ENCODE measurements at places on chromosomes 3 and 15.
A peak's percentile ranks its signal among the peaks of the same experiment; 100 is the strongest.

DNA sequence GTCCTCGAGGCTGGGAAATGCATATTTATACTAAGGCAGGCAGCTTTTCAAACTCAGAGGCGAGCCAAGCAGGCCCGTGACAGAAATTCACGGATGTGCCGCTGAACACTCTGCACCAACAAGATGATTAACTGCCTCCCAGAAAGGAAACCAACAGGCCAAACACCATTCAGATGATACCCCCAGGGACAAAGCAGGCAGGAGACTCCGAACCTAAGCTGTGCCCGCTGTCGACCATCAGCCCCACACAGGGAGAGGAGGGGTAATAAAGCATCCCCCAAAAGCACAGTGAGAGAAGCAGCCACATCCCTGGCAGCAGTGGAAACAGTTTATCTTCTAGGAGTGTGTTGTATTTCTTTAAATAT, 31.8 kb downstream of the ADAMTS17 start:
- no peak for DNase-seq

DNA sequence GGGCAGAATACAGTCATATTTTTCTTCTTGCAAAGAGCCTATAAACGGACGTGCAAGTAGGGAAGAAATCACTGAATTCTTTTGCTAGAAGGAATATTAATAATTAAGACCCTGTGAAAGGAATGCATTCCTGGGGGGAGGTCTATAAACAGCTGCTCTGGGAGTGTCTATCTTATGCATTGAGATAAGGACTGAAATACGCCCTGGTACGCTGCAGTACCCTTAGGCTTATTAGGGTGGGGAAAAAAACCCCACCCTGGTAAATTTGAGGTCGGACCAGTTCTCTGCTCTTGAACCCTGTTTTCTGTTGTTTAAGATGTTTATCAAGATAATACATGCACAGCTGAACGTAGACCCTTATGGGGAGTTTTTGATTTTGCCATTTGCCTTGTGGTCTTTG, 100.0 kb upstream of the KBTBD8 start:
- DNase-seq, result no peak

- DNase-seq, result no peak
Measured at GRCh38 chr3:42005401-42005800, 43.5 kb upstream of the ULK4 start.

DNA sequence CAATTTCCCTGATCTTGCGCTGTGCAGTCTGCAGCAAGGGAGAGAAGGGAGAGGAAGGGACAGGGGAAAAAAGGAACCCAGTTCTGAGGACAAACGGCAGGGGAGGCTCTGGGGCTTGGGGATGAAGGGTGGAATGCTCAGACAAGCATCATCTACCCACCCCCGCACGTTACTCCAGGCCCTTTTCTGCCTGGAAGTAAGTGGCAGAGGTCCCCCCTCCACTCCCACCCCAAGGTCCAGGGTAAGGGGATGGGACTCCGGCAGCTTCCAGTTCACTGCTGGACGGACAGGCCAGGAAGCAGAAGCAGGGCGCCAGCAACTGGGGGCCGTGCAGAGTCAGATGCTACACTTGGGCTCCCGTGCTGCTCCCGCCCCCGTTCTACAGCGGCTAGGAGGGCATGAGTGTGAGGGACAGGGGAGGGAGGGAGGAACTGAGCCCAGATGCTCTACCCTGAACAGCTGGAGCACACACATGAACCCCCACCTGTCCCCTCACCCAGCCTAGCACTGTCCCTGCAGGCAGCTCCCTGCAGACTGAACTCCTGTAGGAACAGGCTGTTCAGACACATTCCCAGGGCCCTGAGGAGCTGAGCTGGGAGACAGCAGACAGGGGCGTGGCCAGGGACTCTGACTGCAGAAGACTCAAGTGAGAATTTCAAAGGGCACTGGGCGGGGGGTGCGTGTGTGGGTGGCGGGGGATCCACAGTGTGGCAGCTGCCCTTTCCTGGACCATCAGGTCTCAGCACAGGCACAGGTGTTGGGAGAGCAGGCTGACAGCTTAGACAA, 59.7 kb downstream of the SENP2 start:
- no peak for DNase-seq

- no peak for DNase-seq
Measured at GRCh38 chr15:100909989-100910955, 8.9 kb upstream of the LRRK1 start.

DNA sequence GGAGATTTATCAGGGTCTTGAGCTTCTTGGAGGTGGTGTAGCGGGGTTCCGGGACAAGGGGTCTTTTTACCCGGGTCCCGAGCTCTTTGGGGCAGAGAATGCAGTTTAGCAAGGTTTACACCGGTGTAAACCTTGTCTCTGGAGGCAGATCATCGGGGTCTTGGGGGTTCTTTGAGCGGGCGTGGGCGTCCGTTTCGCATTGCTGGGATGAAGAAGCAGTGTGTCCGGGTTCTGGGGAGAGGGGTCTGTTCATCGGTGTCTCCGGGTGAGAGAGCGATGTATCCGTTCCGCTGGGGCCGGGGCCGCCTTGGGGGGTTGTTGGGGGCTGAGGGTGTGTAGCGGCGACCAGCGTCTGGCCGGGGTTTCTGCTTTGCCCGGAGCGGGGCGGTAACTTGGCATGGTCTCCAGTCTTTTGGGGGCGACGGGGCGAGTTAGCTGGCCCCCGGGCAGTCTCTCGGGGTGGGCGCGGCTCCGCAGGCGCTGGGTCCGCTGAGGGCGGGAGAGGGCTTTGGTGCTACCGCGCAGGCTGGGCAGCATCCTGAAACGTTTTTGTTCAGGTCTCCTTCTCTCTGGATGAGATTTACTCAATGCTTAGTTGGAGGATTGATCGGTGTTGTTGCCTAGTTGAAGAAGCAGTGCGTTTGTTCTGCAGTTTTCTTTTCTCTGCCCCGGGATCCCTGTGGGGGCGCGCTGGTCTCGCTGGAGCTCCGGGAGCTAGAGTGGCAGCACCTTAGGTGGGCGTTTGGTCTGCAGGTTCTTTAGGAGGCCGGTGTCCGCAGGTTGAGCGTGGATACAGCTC, 843 bp downstream of the GLCE start:
- DNase-seq, result peak; percentile 27

GRCh38 chr3:66823009-66823397, 175.1 kb upstream of the KBTBD8 start:
- DNase-seq, result no peak

GRCh38 chr15:62769604-62770003, 272.9 kb upstream of the TPM1 start:
- DNase-seq, result no peak

DNA sequence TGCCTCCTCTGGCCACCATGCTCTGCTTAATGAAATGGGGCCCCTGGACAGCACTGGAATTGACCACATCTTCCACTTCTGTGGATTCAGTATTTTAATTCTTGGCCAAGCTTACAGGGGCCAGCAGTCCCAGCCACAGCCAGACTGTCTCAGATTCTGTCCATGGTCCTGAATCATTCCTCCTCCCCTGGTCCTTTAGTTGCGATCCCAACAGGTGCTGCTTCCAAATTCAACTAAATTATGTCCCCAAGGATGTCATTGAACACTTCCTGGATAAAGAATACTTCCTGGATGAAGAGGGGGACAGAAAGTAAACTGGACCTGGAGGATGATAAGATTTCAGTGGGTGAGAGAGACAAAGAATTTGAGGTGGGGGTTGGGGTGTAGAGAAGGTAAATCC, 111.1 kb upstream of the FOXB1 start:
- DNase-seq, result no peak

DNA sequence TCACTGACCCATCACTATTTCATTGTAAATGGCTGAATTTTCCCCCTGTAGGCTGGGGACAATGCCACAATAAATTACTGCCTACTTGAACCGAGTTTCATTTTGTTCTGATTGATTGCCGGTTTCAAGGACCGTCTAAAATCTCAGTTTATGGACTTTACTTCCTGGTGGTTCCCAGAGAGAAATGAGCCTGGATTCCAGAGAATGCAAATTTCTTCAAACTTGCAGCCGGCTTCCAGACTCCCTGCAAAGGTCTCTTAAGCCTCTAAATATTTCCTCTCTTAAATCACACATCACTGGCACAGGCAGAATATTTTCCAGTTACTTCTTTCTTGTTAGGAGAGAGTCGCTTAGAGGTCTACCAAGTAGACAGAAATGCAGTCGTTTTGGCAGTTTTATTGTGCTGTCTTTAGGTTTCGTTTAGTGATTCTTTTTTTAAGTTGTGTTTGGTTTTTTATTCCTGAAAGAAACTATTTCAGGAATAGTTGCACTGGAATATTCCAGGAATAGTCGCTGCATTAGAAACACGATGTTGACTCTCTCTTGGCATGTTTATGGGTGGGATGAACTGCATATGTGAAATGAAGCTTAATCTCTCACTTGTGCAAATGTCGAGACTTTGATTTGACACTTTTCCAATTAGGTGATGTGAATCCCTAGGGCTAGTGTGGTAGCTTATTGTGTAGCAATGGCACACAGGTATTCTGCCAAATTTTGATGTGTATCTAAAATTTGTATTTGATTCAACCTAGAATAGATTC, 284.1 kb upstream of the NR2E3 start:
- no peak for DNase-seq

GRCh38 chr3:81728766-81729544, 32.5 kb downstream of the GBE1 start:
- no peak for DNase-seq

GRCh38 chr3:115562636-115563267, 60.6 kb upstream of the GAP43 start:
- DNase-seq, result no peak

- peak; percentile 48 for DNase-seq
Measured at GRCh38 chr15:85618956-85619491, 175.7 kb downstream of the KLHL25 start.

DNA sequence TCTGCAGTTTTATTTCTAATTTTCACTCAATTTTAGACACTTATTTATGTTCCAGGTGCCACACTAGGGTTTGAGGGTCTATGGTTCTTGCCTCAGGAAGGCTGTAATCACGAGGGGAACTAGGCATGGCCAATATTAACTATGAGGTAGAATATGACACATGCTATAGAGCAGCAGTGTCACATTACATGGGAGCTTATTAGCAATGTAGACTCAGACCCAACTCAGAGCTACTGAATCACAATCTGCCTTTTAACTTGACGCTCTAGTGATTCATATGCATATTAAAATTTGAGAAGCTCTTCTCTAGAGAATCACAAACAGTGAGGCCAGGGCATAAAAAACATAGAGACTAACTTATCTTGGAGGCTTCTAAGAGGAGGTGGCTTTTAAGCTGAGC, 32.8 kb upstream of the MRPL3 start:
- DNase-seq, result no peak

DNA sequence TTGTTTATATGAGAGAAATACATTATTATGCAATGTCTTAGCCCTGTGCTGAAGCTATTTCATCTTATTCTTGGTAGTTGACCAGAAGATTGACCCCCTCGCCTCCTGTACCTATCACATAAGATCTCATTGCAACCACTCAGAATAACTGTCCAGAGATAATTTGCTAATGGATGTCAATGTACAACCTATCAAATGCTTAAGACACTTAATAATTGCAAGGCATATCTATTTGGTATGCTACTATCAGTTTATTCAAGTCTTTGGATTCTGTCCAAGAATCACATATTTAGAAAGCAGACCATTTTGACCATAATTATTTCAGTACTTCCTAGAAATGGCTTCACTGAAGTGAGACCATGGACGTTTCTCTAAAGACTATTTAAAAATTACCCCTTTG, 241.6 kb downstream of the GAP43 start:
- no peak for DNase-seq

DNA sequence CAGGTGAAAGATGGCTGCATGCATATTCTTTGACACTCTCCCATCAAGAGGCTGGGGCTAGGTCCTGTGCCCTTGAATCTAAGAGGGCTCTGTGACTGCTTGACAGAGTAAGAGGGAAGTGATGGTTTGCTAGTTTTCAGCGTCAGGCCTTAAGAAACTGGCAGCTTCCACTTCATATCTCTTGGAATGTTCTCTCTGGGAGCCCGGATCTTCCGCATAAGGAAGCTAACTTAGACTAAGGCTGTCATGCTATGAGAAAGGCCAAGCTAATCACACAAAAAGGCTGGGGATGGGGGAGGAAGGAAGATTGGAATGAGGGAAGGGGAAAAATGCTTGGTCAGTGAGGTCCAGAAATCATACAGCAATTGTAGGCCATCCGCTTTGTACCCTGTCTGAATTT, 50.0 kb downstream of the MB21D2 start:
- no peak for DNase-seq

DNA sequence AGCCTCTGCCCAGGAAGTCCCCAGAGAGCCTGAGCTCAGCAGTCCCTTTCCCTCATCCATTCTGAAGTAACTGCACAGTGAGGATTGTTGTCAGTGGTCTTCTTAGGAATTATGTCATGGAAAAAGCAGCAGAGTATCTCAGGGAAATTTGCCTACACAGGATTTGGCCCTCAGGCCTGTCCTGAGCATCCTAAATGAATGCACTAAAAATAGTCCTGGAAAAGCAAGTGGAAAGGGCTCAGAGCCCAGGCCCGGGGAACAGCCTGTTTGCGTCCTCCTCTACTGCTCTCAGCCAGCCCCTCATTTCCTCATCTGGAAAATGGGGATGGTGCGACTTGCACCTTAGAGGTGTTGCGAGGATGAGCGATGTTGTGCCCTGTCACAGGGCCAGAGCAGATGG, 21.6 kb downstream of the LYSMD4 start:
- no peak for DNase-seq

DNA sequence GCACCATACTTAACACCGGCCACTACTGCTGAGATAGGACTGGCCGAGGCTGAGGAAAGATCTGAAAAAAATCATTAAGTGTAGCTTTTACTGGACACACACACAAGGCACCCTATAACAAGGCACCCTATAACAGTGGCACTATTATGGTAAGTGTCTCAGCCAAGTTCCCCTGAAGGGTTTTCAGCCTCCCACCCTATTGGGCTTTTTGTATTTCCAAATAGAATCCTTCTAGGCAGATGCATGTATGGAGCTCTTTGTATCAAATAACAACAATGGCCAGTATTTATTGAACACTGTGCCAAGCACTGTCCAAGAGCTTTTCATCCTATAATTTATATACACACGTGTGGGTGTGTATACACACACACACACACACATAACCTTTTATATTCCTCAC, 6.7 kb upstream of the DNAJA4 start:
- DNase-seq, result no peak

GRCh38 chr3:175378348-175378747, 519.2 kb downstream of the NAALADL2 start:
- no peak for DNase-seq

- no peak for DNase-seq
Measured at GRCh38 chr3:178259703-178260102, 276.5 kb upstream of the KCNMB2 start.

DNA sequence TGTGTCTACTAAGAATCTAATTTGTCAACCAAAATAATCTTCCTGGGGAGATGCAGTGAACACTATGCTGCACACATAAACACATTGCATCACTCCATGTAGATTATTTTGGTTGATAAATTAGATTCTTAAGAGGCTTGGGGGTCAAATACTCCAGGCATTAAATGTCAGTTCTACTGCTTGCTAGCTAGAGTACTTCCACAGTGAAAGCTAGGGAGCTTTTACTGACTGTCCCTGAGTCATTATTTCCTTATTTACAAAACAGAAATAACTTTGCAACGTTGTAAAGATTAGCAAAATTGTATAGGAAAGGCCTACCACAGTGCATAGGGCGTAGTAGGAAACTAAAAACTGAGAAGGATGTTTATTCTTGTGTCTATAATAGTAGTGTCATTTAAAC, 12.9 kb upstream of the TMC3 start:
- no peak for DNase-seq

GRCh38 chr3:13173186-13173585, 100.0 kb upstream of the IQSEC1 start:
- no peak for DNase-seq
